ENCODE measurements at places on chromosomes 16 and 17.

DNA sequence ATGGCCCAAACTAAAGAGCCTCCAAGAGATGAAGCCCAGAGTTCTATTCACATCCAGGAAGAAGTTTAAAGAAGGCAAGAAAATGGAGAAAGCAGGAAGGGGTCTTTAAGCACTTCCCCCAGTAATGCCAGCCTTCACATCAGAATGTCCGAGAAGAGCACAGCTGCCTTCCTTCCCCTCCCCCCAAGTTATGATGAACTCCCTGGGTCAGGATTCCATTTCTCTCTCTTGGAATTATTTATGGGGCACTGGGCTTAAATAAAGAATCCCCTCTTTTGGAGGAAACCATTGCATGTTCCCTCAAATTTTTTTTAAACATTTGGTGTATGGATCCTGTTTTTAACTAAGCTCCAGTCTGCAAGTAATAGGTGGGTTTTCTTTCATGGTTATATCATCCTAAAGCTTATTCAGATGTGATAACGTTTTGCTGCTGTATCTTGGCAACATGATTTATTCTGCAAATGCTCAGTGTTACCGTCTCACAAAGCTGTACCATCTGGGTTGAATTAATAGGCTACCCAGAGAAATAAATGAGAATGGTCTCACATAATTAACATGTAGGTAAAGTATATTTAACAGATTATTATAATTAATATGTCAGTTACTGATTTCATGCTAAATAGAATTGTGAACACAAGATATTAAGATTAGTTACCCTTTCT, 160.9 kb upstream of the TOX3 start:
- DNase-seq: no peak

- DNase-seq: no peak
Observed at GRCh38 chr17:47242648-47243047, 11.0 kb upstream of the ITGB3 start.

GRCh38 chr16:89482150-89482816, 8.1 kb downstream of the ANKRD11 start:
- DNase-seq: no peak

DNA sequence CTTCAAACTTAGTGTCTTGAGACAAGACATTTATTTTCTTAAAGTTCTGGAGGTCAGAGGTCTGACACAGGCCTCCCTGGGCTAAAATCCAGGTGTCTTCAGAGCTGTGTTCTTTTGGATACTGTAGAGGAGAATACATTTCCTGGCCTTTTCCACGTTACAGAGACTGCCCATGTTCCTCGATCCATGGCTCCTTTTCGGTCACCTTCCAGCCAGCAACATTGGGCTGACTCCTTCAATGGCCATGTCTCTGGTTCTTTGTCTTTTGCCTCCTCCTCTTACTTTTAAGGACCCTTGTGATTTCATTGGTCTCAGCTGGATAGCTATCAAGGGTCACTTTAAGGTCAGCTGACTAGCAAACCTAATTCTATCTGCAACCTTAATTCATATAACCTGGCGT, 212.4 kb downstream of the WWOX start:
- DNase-seq: no peak

GRCh38 chr16:19767497-19767896, 49.4 kb downstream of the IQCK start:
- DNase-seq: no peak

DNA sequence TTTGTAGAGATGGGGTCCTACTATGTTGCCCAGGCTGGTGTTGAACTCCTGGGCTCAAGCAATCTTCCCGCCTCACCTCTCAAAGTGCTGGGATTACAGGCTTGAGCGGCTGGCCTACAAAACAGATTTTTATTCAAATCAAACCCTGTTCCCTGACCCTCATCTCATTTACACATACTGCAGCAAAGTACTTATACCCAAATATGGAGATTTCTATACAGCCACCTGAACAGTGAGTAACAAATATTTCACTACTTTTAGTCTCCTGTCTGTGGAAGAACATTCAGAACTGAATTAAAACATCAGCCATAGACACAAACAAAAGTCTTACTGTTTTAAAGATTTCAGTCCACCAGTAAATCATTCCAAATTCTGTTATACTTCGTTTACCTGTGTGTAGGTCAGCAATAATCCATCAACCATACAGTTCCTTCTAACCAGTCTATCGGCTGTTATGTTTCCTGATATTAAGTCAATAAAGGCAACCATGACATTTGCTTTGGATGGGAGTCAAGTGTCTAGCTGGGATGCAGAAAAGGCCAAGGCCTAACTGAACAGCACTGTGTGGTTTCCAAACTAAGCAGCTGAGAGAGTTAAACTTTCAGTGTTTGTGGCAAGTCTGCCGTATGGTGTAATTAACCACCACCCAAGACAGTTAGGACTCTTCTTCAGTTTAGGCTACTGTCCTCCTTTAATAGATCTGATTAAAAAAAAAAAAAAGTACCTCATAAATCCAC, 22.3 kb downstream of the ERN1 start:
- DNase-seq: peak; percentile 7

DNA sequence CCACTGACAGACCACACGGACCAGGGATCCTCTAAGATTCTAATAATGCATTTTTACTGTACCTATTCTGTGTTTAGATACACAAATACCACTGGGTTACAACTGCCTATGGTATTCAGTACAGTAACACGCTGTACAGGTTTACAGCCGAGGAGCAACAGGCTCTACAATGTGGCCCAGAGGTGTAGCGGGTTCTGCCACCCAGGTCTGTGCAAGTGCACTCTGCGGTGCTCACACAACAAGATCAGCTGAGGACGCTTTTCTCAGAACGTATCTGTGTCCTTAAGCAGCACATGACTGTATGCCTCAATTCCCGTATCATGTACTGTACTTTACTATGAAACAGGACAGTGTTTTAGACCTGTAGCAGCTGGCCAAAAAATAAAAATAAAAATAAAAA, 6.5 kb downstream of the ZCCHC14 start:
- no peak for DNase-seq

- DNase-seq: no peak
Observed at GRCh38 chr16:57998486-57998885, 2.0 kb downstream of the ZNF319 start.

DNA sequence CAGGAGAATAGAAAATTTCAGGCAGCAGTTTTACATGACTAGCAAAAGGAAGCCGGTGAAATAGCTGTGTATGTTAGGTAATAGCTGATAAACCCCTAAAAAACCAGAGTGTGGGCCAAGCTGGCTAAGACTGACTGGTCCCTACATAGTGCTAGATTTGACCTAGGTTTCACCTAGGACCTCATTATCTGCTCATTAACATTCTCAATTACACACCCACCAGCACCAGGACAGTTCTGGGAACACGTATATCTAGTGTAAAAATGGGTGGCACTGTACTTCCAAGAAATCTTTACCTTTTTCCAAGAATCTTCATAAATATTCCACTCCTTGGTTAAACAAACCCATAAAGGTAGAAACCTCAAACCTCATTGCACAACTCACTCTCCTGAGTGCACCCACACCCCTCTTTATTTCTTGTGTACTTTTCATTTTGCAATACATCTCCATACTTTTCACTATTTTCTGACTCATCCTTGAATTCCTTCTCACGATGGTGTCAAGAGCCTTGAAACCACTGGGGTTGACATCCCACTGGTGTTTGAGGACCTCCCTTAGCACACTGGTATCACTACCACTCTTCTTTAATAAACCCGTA, 262.7 kb upstream of the KCNJ16 start:
- DNase-seq: no peak

GRCh38 chr17:27473748-27474609, 17.7 kb downstream of the KSR1 start:
- DNase-seq: no peak

- DNase-seq: no peak
Observed at GRCh38 chr16:17467923-17468540, 2.7 kb downstream of the XYLT1 start.

DNA sequence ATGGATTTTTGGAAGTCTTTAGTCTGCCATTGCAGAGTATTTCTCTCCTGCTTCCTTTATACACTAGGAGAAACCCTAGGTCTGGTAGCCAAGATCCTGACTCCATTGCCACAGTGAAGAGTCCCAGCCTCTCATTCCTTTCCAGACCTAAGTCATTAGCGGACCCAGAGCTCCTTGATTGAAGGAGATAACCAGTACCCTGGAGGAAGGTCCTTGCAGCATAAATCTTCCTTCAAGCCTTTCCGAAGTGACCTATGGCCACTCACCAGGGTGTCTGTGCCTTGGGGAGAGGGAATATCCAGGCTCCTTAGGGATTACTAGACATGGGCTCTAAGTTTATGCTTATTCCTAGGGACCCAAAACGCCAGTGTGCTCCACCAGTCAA, 35.8 kb downstream of the BCL7C start:
- no peak for DNase-seq

DNA sequence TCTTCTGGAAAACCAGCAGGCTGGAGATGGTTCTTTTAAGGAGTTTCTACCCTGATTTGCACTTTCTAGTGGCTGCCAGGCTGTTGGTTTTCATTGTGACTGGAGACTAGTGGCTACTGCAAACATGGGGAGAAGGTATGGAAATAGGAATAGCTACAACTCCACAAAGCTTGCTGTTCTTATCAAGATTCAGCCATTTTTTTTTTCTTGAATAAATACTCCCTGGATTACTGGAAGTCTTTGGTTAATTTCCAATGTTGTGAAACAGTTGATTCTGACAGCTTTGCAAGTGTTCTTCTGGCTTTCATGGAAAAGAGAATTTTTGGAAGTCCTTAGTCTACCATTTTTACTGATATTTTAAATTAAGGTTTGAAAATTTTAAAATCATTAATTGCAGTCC, 277.7 kb downstream of the HS3ST3A1 start:
- no peak for DNase-seq

GRCh38 chr16:86157616-86158247, 258.8 kb downstream of the IRF8 start:
- DNase-seq: no peak

GRCh38 chr16:19549673-19550072, 5.8 kb upstream of the VPS35L start:
- DNase-seq: no peak

DNA sequence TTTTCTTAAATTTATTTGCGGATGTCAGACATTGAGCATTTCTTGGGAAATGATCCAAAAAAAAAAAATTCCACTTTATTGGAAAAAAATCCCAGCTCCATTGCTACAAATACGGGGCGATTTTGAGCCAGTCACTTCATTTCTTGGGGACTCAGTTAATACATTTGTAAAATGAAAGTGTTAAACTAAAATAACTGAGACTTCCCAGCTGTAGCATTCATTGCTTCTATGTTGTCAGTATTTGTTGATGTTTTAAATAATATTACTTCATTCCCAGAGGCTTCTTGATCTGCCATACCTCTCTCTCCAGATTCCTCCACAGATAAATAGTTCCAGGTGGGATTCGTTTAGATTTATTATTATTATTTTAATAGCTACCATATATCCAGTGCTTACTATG, 77.1 kb upstream of the HS3ST3A1 start:
- DNase-seq: no peak

DNA sequence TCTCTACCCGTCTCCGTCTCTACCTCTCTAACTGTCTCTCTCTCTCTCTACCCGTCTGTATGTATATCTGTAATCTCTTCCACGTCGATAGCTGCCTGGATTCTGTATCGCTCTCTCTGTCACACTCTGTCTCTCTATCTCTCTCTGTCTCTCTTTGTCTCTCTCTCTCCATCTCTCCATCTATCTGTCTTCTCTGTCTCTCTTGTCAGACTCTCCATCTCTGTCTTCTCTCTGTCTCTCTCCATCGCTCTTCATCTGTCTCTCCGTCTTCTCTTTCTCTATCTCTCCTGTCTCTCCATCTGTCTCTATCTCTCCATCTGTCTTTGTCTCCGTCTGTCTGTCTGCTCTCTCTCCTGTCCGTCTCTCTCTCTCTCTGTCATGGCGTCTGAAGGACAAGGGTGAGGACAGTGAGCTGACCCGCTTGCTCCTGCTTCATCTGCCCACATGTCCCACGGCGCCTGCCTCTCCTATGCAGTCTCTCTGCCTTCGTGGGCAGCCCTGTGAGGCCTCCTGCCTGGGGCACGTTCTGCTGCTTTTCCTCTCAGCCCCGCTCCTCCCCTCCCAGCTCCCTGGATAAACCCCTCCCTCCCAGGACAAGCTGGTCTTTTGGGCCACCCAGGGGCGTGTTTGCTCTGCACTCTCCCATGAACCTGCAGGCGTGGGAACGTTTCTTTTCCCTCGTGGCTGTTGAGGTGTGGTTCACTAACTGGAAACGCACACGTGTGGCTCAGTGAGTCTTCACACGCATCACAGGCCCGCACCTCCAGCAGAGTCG, 18.9 kb downstream of the ACSF3 start:
- no peak for DNase-seq

- DNase-seq: no peak
Observed at GRCh38 chr16:15639061-15639568, 3.8 kb downstream of the MARF1 start.

GRCh38 chr16:85984947-85985451, 86.0 kb downstream of the IRF8 start:
- no peak for DNase-seq

GRCh38 chr16:30567991-30568638, 3.4 kb downstream of the ZNF688 start:
- peak; percentile 41 for DNase-seq

DNA sequence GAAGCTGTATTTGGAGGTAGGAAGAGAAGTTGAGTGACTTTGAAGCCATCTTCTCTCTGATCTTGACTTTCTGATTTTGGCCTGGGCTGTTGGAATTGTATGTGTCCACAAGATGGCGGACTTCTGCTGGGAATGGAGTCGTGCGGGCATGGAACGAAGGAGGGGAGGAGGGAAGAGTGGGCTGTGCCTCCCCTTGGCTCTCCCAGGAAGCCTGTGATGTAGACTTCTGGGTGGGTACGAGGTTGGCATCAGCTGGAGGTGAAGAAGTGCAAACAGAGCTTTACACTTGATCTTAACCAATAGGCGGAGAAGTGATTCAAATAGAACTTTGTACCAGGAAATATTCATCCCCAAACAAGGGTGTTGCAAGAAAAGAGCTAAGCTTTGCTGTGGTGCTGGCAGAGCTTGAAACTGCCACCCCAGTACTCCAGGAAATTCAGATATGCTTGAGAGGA, 7.4 kb upstream of the TMEM220 start:
- no peak for DNase-seq

DNA sequence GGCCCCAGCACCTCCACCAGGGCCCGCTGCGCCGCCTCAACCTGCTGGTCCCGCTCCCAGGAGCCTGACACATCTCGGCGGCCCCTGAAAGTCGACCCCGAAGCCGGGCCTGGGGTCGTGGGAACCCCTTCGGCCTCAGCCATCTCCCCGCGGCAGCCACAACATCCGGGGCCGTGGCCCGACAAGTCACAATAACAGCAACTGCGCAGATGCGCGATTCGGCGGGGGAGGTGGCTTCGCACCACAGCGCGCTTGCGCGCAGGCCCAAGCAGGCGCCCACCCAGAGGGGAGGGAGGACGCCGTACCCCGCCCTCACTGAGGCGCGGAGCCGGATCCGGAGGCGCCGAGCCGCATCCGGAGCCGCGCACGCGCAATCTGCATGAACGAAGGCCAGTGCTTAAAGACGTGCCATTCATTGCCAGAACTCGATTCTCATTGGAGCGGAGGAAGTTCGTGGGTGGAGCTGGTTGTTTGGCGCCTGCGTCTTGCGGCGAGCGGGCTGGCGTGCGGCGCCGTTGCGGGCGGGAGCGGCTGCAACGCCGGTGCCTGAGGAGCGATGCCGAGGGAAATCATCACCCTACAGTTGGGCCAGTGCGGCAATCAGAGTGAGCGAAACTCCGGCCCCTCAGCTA, at the start of the genes RETREG3 and TUBG1:
TSS of gene RETREG3 (minus strand) at position 193 of the 632 bp plus-strand sequence. CDS start at position 143, 50 bp downstream.
TSS of gene TUBG1 (plus strand) at position 502 of the 632 bp plus-strand sequence. CDS start at position 557, 55 bp downstream.
- peak; percentile 99 for DNase-seq

GRCh38 chr17:58475985-58476384, 12.2 kb downstream of the HSF5 start:
- no peak for DNase-seq

GRCh38 chr16:3180445-3180878, 7.5 kb upstream of the OR1F1 start:
- DNase-seq: no peak

- DNase-seq: no peak
Observed at GRCh38 chr17:75694536-75694935, 26.7 kb upstream of the ITGB4 start.
